ENCODE measurements at places on chromosomes 3 and 15.

DNA sequence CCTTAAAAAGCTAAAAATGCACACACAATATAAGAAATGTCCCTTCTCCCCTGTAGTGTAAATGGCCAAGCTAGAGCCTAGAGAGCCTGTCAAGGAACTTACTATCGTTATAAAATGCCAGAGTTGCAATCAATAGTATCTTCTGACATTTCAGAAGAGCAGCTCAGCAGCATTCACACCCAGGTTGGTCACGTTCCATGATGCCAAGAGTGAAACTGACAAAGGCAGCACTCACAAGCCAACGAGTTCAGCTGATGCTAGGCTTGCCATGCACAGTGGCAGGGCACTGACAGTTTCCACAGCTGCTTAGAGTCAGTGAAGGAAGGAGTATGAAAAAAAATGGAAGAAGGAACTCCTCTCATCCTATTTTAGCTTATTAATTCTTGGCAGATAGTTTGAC, 331.4 kb upstream of the CCDC54 start:
- no peak for DNase-seq

DNA sequence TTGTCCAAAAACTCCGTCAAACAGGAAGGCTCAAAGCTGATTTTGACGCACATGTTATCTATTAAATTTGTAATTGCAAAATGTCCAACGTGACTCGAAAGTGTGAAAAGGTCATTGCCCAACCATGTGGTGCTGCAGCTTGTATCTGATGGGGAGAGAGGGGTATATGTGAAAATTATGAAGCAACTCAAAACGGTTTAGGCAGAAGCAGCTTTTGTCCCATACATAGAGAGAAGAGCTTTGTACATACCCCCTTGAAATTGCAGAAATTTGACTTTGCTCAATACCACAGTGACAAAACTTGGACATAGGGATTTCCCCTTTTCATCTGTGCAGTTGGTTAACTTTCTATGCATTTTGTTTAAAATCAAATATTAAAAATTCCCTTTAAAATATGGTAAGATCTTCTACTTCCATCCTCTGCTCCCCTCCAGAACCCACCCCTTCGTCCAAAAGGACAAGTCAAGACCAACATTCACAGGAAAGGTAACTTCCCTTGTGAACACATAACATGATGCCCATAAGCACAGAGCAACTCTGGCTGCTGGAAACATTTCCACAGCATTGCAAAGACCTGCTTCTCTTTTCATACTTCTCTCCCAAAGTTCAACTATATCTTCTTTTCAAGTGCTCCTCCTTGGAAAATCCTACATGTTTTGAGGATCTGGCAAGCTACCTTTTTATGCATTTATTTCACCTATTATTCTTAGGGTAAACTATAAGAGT, 253.7 kb upstream of the THBS1 start:
- no peak for DNase-seq

- no peak for DNase-seq
Observed at GRCh38 chr15:84722628-84723027, 6.7 kb upstream of the SEC11A start.

DNA sequence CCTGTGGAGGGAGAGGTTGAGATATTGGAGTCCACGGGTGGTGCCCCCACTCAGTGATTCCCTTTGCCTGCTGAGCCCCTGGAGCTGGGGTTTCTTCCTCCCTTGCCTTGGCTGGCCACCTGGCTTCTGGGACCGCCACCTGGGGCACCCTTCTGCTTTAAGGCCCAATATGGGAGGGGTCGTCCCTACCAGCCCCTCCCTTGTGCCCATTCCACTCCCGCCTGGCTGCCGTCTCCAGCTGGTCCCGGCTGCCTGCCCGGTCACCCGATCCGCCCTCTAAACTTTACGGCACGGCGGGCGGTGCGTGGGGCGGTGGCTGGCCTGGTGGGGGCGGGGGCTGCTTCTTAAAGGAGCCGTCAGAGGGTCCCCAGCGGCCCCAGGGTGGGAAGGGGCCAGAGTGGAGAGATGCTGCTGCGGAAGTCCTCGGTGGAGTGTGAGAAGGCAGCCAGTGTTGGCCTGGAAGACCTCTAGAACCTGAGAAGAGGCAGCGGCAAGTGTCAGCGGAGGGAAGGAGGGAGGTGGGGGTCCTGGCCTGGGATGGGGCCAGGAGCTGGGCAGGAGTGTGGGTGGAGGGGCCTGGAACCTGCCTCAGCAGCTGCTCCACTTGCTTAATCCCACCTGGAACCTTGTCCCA, 1.6 kb upstream of the SEMA3B start:
- DNase-seq: peak; percentile 69

GRCh38 chr3:193850084-193850619, 257.1 kb downstream of the OPA1 start:
- no peak for DNase-seq

GRCh38 chr3:6679510-6679909, 181.4 kb upstream of the GRM7 start:
- DNase-seq: no peak

- no peak for DNase-seq
Observed at GRCh38 chr3:15894382-15894781, 96.6 kb upstream of the ANKRD28 start.

DNA sequence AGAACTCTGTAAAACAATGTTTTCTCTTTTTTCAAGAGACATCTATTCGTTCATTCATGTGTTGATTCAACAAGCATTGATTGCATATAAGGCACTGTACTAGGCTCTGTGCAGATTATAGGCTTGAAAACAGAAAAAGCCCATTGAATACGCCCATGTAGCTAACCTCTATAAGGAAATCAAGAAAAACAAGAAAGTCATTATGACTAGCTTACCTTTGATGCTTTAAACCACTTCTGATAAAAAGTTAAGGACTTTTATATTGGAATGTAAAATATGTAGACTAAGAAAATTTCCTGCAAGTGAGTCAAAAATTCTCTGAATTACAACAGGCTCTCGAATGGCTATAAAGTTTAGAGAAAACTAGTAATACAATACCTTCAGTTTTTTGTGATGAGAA, 92.5 kb downstream of the BDH1 start:
- no peak for DNase-seq

GRCh38 chr3:120642368-120642948, 39.6 kb downstream of the HGD start:
- DNase-seq: no peak

DNA sequence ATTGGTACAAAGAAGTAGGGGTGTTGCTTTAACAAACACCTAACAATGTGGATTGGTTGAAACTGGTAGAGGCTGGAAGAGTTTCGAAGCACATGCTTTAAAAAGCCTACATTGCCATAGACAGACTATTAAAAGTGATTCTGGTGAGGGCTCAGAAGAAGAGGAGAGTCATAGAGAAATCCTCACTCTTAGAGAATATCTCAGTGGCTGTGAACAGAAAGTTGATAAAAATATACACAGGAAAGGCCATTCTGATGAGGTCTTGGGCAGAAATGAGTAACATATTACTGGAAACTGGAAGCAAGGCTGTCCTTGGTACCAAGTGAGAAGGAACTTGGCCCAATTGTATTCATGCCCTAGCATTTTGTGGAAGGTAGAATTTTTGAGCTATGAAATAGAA, 173.7 kb upstream of the CRBN start:
- no peak for DNase-seq

DNA sequence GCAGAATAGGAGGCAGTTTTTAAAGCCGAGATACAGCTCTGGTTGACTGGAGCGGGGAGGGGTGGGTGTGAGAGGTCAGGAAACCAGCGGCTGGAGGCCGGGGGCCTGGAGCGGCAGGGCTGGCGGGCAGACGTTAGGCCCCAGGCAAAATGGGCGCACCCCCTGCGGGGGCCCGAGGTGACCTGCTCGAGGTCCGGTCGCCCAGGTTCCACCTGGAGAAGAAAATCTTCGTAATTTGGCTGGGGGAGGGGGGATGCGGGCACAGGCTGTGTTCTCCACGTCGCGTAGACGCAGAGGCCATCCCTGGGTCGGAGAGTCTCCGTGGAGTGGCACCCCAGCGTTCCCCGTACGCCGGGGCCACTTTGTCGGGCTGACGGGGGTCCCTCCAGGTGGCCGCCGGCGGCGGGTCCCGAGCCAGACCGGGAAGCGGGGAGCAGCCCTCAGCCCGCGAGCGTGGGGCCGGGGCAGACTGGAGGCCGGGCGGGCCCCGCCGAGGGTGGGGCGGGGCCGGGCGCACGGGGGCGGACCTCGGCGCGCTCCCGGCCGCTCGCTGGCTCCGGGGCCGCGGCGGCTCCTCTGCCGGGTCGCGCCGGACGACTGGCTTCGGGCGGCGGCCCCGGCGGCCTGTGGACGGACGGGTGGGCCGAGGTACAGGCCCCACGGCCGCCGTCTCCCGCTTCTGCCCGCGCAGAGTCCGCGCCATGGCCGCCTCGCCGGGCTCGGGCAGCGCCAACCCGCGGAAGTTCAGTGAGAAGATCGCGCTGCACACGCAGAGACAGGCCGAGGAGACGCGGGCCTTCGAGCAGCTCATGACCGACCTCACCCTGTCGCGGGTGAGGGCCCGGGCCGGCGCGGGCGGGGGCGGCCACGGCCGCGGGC, at the start of gene CRTC3:
Gene CRTC3, plus strand, starts transcription at position 553 of the 879 bp plus-strand sequence. Its CDS starts 149 bp downstream, at position 702.
- peak; percentile 63 for DNase-seq

- DNase-seq: no peak
Observed at GRCh38 chr3:102000620-102001209, 151.4 kb downstream of the NFKBIZ start.
